Left renal cortex interstitium (tissue), 4 donors: ENCODE measurements at places on chromosomes 4 and X. TPM values are rescaled to one million over a fixed set of nuclear protein-coding genes. Genes with fewer than 3 reads are reported as not detected.

The MAGEA4 gene
- not detected for polyA plus RNA-seq

The NPNT gene
- polyA plus RNA-seq, result 207 TPM

- DNase-seq, result no peak
Observed at GRCh38 chrX:65668377-65669310, 1.2 kb downstream of the MSN start.

DNA sequence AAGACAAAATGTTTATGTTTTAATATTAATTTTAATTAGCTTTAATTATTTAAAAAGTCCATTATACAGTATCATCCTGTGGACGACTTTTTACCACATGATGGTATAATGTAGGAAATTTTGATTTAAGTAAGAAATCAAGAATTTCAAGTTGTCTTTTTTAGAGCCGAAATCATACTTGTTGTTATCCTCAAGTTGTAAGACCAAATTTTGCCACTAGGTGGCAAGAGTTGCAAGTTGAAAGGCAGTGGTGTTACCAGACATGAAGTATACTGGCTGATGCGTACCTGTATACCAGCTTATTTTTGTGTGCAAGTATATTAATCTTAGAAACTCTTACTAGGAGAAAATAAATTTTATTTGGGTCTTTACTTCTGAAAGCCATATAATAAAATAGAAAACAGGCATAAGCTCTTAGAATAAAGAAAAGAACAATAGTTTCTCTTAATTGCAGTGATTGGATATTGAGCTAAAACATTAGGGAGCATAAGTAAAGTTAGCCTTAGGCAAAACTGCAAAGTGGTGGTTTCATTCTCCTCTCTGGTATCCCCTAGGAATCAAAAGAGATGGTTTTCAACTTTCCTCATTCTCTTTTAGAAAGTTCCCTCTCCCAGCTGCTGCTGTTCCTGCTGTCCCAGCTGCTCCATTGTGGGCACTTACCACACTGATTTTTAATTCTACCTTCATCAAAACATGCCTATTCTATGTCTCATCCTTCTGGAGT is 118.0 kb upstream of the WDFY3 start:
- peak; percentile 37 for DNase-seq

The FHDC1 gene
- polyA plus RNA-seq, result 4.6 TPM

The RPA4 gene
- not detected for polyA plus RNA-seq

DNA sequence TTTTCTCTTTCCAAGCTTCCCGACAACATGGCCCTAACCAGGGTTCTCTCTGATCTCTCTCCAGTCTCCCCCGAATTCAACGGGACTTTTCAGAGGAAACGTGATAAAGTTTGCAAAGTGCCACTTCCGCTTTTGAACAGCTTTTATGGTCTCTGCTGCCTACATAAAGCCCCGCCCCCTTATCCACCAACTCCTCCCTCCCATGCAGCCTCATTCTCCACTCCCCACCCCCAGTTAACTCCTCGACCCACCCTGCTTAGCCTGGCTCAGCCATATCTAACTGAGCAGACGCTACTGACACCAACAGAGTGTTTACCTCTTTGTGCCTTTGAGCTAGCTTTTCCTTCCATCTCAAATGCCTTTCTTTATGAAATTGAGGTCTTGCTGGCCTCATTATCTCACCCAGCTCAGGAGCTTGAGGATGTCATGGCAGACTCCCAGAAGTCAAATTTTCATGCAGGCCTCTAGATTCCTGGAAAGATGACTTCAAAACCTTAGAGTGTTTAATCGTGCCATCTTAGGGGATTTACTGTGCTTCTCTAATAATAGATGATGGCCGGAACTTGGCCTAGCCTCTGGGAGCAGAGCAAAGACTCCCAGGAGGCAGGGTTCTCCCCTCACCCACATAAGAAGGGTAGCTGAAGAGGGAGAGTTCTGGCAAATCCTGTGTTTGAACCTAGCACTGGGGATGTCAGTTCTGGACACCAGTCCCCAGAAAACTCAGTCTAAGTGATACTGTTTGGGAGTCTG is 606.0 kb downstream of the BCOR start:
- no peak for DNase-seq

GRCh38 chrX:5891378-5891777 is 337.3 kb downstream of the NLGN4X start:
- no peak for DNase-seq

The FDCSP gene
- 1.6 TPM for polyA plus RNA-seq

GRCh38 chrX:139077281-139078250 is 366.0 kb upstream of the FGF13 start:
- no peak for DNase-seq

- no peak for DNase-seq
Observed at GRCh38 chrX:70527610-70528345, 83.1 kb downstream of the DLG3 start.

- DNase-seq, result peak; percentile 54
Observed at GRCh38 chr4:86452924-86453531, 93.2 kb upstream of the MAPK10 start.

DNA sequence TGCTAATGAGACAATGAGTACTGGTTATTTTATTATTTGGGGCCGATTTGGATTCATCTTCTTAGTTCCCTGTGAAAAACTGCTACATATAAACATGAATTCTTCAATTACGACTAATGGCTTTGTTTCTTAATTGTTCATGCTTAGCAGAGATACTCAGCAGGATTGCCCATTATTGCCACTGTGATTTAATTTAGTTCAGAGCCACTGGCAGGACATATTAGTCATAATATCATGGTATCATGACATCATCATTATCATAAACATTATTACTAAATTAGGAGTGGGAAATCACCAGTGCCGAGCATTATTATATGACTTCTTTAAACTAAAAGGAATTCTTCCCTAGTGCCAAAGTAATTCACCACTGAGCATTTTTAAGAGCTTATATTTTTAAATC is 201.4 kb downstream of the SPOCK3 start:
- no peak for DNase-seq

DNA sequence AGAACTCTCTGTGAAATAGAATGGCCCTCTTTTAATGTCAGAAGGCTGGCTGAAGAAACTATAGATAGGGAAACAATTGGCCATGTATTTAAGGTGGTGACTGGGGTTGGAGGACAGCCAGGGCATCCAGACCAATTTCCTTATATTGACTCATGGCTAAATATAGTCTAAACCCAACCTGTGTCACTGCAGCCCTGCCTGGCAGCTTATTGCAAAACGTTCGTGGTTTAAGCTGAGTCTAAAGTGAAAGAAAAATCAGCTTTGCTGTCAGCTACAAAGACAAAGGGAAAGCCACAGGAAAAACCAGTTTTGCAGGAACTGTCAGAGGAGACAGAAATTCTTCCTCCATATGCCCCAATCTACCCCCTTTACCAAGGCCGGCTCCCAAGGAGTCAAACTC is 902.8 kb upstream of the NDST4 start:
- DNase-seq, result no peak

- DNase-seq, result no peak
Observed at GRCh38 chr4:1856071-1856942, at the start of gene LETM1. Gene LETM1 (minus strand): TSS chr4:1856156. CDS start chr4:1855950, 206 bp downstream.

The SH2D1A gene
- polyA plus RNA-seq, result 0.21 TPM

- no peak for DNase-seq
Observed at GRCh38 chr4:5709207-5709575, 832 bp upstream of the EVC2 start.

DNA sequence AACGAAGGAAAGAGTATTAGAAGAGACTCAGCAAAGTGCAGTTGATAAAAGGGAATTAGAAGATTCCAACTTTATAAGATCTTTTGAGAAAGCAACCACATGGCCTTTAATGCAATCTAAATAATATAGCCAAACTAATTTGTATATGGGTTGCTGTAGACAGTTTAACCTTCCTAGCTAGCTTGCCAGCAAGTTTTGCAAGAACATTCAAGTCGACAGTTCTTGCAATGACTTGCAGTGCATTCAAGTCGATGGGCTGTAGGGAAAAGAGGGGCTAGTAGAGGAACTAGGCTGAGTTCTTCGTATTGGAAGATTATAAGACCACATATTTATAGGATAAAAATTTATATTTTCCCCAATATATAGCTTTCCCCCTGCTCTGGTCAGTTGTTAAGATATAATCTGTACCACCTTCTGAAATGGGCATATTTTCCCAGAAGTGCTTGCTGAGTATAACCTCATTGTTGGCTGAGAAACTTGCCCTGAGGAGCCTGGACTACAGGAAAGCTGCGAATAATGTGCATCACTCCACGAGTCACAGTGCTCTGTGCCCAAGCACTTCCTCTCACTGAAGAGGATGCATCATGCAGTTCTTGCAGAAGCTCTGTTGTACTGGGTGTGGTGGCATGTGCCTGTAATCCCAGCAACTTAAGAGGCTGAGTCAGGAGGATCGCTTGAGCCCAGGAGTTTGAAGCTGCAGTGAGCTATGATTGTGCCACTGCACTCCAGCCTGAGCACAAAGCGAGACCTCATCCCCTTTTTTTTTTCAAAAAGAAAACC is 56.7 kb downstream of the DOCK11 start:
- no peak for DNase-seq

DNA sequence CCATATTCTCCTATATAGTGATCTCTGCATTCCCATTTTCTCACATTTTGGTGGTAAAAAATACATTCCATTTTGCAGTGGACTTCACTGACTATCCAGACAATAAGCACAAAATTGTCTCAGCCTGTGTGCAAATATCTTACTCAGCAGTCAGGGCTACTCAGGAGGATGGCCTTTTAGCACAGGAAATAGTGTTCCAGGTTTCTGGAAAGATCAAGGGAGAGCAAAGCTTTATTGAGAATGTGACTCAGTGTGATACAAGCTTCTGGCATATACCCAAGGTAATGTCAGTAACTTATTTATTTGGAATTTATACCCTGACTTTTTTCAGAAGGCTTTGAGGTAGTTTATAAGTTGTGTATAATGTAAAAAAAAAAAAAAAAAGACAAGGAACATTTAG is 233.4 kb downstream of the TEX13A start:
- DNase-seq, result no peak

GRCh38 chr4:86544310-86544966 is 49.7 kb upstream of the PTPN13 start:
- no peak for DNase-seq

DNA sequence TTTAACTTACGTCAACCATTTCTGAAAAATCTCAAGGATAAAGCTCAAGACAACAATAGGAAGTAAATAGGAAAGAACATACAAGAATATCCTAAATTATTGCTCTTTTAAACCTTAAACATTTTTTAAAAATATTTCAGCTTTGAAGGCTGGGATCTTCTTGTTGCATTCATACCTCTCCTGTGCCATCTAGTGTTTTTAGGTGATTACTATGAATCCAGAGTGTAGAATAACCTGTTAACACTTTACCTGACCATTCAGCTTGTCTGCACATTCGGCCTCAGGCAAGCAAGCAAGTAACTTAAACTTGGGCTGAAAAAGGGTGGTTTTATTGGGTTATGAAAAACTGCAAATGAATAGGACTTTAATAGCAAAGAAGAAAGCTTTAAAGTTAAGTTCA is 507.8 kb upstream of the INTU start:
- DNase-seq, result no peak

The TLR3 gene
- polyA plus RNA-seq, result 11.4 TPM

DNA sequence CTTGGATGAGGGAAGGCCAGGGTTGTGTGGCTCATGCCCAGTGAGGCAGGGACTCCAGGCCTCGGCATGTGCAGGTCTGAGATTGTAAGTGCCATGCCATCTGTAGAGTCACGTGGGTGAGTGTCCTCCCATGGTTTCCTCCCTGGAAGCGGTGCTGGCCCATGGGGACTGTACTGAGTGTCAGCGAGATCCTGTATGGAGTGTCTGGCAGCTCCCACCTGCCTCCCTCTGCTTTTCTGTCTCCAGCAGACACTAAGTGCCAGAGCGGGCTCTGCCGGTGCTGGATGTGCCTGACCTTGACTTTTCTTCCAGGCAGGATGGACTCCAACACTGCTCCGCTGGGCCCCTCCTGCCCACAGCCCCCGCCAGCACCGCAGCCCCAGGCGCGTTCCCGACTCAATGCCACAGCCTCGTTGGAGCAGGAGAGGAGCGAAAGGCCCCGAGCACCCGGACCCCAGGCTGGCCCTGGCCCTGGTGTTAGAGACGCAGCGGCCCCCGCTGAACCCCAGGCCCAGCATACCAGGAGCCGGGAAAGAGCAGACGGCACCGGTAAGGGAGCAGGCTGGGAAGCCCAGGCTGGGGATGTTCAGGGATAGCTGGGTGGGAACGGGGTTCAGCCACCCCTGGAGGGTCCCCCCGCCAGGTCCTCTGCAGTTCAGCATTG is 7.6 kb downstream of the WFS1 start:
- DNase-seq, result no peak

DNA sequence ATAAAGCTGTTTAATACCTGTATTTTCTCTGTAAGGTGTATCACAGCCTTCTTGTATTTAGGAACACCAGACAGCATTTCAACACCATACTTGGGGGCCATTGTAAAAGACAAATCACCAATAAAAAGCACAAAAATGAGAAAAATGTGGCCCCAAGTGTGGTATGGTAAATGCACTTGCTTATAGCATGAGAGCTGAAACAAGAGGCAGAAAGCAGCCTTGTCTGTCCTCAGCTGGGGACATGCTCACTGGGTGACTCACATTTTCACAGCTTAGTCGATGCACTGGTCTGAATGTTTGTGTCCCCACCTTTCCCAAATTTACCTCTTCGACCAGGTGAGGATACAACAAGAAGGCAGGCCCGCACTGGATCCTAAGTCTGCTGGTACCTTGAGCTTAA is 639.7 kb upstream of the AGA start:
- DNase-seq, result no peak

DNA sequence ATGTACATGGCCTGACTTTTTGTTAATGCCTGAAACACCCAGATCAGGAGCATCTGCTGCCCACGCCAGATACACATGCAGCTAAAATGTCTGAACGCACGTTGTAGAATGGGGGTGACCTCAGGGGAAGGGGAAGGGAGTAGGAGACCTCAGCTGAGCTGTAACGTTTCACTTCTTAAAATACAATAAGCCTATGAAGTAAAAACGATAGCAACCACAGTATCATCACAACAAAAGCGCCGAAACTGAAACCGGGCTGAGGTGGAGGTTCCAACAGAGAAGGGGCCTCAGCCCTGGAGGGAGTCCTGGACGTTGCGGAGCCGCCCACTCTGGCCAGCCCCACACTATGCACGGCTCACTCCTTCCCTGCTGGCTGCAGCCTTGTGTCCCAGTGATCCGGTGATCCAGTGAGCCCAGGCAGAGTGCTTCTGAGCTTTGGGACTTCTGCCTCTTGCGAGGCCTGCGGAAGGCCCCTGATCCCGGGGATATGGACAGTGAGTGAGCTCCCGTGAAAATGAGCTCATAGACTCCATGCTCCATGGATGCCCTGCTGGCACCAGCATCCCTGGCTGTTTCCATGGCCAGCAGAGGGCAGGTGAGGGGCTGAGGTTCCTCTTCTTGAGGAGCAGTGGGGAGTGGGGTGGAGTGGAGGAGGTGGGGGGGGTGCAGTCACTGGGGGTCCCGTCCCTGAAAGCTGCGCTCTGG is 52.0 kb downstream of the HMX1 start:
- no peak for DNase-seq

- no peak for DNase-seq
Observed at GRCh38 chr4:54661686-54662085, 3.9 kb downstream of the KIT start.

The ACSL4 gene
- 64.1 TPM for polyA plus RNA-seq

GRCh38 chr4:2861631-2862436 is 18.2 kb downstream of the ADD1 start:
- DNase-seq, result no peak

The MAGEA10 gene
- not detected for polyA plus RNA-seq
